ENCODE measurements at places on chromosomes 3 and 15.
A peak's percentile ranks its signal among the peaks of the same experiment; 100 is the strongest.

- DNase-seq = no peak
Measured at GRCh38 chr3:186605561-186606545, 7.0 kb upstream of the AHSG start.

- DNase-seq = no peak
Measured at GRCh38 chr3:64276131-64276530, 50.9 kb upstream of the PRICKLE2 start.

DNA sequence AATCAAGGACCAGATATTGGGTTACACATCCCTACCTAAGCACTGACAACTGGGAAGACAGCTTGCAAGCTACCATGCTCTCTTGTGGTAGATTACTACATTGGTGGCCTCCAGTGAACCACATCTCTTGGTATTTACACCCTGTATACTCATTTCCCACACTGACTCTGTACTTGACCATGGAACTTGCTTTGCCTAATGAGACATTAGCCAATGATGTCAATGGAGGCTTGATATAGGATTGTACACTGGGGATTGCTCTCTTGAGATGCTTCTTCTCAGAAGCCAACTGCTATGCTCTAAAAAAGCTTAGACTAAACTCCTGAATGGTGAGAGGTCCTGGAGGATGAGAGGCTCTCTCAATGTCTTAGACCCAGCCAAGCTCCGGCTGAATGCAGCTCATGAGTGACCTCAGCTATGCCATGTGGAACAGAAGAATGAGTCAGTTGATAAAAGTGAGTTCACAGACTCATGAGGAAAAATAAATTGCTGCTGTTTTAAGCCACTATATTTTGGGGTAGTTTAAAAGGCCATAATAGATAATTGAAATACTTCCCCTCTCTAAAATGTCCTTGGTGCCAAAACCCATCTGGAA lies 61.5 kb upstream of the GALNT15 start:
- DNase-seq = no peak

GRCh38 chr3:169172535-169172934 lies 491.0 kb downstream of the MECOM start:
- DNase-seq = no peak

DNA sequence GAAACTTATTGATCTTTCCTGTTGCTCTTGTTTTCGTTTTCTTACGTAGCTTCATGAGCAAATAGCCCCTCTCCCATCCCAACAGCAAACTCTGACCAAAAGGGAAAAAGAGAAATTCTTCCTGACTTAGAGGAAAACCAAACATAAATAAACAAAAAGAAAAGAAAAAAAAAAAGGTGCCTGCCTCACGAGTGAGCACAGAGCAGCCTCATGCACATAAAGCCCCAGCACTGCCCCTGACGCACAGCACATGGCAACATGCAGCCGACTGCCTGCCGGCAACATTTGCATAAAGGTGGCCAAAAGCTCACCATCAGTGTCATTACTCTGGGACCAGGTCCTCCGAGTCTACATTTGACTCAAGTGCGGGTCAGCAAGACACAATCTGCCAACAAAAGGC lies 6.4 kb downstream of the POC1A start:
- no peak for DNase-seq

- DNase-seq = no peak
Measured at GRCh38 chr3:118809696-118810498, 224.7 kb downstream of the IGSF11 start.

DNA sequence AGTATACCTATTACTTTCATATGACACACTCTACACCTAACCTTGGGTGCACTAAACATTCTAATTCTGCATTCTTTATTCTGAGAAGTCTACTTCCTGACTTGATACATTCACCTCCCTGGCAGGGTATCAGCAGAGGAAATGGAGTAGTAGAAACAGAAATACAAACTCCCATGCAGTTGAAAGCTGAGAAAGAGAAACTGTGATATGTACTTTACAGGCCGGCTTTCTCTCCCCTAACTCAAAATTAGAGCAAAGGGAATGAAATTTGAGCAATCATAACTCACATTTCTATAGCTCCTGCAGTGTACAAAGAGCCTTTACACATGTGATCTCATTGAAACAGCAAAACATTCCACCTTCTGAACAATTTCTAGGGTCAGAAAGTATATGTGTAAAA lies 135.5 kb upstream of the COL8A1 start:
- DNase-seq = no peak

DNA sequence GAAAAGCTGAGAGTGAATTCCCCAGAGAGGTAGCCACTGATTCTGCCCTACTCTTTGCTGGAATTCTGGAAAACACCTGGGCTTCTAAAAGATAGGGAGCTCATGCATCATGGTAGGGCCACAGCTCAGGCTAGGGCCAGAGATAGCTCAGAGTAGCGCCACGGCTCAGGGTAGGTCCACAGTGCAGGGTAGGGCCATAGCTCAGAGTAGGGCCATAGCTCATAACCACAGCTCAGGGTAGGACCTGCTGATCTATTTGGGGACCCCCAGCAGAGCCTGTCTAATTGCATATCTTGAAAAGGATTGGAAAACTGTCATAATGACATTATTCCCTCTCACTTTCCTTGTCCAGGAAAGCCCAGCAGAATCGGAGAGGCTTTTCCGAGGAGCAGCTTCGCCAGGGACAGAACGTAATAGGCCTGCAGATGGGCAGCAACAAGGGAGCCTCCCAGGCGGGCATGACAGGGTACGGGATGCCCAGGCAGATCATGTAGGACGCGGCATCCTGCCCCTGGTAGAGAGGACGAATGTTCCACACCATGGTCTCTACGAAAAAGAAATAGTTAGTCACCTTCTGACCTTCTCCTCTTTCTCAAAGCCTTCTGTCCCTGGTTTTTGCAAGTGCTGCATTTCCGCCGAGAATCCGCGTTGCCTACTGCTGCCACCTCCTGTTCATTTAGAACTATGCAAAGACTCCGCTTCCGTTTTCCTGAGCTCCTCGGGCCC lies 14.5 kb downstream of the TAGLN3 start:
- no peak for DNase-seq

DNA sequence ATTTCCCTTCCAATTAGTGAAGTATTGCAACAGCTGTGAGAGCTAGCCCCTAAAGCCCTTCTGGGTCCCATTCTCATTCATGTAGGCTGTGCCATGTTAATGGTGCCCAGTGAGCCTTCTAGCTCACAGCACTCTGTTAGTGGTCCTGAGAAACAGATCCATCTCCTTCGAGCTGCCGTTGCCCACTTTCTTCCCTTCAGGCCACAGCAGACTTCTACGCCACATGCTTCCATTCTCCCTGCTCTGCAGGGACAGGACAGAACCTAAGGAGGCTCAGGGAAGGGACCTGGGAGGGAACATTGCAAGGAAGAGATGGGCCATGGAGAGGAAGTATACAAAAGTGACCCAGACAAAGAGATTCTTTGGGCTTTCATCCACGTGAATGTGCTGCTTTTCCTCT lies 11.7 kb upstream of the STARD5 start:
- no peak for DNase-seq

DNA sequence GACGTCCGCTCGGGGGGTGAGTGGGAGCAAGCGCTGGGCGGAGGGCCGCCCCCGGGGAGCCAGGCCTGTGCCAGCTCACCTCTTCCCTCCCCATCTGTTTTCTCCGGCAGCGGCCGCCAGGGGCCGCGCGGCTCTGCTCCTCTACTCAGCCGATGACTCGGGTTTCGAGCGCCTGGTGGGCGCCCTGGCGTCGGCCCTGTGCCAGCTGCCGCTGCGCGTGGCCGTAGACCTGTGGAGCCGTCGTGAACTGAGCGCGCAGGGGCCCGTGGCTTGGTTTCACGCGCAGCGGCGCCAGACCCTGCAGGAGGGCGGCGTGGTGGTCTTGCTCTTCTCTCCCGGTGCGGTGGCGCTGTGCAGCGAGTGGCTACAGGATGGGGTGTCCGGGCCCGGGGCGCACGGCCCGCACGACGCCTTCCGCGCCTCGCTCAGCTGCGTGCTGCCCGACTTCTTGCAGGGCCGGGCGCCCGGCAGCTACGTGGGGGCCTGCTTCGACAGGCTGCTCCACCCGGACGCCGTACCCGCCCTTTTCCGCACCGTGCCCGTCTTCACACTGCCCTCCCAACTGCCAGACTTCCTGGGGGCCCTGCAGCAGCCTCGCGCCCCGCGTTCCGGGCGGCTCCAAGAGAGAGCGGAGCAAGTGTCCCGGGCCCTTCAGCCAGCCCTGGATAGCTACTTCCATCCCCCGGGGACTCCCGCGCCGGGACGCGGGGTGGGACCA lies 632 bp upstream of the CRELD1 start:
- no peak for DNase-seq

DNA sequence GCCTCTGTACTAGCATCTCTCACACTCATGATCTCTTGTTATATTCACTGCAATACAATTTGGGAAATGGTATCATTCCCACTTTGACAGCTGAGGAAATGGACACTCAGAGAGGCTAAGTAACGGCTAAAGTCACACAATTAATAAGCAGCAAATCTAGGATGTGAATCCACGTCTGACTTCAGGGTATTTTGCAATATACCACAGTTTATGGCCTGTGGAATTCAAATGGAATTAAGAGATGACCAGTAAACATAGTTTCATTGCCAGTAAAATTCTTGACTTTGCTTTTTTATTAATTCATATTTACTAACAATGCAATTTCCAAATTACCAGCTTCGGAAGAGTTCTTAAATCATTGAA lies 61.1 kb downstream of the CCNL1 start:
- no peak for DNase-seq

DNA sequence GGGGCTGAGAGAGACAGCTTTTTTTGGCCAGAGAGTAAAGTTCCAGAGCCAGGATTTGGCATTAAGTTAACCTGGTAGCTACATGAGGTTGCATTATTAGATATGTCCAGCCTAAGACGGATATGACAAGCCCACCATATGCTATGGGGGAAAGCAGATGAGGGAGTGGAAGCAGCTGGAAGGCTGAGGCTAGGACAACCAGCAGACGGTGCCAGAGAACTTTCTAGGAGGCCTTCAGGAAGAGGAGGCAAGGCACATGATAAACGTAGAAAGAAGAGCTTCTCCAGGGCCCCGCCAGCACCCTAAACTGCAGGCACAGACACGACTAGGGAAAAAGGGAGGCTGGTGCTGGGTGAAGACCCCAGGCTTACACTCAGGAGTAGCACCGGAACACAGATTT lies 87.0 kb downstream of the CTNNB1 start:
- DNase-seq = no peak

DNA sequence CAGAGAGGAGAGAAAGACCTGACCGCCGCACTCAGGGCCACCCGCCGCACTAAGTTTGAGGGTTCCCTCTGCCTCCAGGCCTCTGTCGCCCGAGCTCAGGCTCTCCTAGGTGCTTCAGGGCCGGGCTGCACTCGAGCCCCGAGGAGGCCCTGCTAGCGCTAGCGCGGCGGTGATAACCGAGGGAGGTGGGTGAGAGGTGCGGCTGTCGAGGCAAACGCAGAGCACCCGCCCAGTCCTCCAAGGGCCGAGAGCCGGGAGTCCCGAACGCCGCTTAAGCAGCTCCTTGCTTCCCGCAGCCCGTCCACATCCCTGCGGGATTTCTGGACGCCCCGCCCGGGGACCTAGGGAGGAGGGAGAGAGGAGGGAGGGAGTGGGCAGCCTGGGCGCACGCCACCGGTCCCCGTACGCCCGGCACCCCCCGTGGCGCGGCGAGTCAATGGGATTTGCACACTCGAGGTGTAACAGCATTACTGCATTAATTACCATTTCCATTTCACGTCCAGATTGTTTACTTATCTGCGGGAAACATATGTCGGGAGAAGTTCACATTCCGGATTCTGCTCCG lies 6.8 kb downstream of the SOX14 start:
- DNase-seq = no peak

DNA sequence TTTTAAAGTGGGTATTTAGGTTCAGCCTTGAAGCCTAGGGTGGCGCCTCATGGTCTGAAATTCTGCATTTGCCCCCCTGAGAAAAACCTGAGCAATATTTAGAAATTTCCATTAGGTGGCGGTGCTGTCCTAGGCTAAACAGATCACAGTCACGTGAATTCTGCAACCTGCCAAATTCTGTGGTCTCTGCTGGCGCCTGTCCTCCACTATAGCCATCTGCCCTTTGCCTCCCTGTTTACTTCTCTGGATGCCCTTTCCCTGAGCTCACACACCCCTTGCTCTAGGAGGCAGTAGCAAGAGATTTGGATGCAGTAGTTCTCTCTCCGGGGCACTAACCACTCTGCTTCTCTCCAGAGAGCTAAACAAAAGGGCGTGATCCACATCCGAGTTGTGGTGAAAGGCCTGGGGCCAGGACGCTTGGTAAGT lies 9.1 kb downstream of the MRPS11 start:
- DNase-seq = no peak

- no peak for DNase-seq
Measured at GRCh38 chr3:177041021-177041729, 156.1 kb downstream of the TBL1XR1 start.

GRCh38 chr3:98846101-98846500 lies 55.4 kb downstream of the DCBLD2 start:
- DNase-seq = no peak

DNA sequence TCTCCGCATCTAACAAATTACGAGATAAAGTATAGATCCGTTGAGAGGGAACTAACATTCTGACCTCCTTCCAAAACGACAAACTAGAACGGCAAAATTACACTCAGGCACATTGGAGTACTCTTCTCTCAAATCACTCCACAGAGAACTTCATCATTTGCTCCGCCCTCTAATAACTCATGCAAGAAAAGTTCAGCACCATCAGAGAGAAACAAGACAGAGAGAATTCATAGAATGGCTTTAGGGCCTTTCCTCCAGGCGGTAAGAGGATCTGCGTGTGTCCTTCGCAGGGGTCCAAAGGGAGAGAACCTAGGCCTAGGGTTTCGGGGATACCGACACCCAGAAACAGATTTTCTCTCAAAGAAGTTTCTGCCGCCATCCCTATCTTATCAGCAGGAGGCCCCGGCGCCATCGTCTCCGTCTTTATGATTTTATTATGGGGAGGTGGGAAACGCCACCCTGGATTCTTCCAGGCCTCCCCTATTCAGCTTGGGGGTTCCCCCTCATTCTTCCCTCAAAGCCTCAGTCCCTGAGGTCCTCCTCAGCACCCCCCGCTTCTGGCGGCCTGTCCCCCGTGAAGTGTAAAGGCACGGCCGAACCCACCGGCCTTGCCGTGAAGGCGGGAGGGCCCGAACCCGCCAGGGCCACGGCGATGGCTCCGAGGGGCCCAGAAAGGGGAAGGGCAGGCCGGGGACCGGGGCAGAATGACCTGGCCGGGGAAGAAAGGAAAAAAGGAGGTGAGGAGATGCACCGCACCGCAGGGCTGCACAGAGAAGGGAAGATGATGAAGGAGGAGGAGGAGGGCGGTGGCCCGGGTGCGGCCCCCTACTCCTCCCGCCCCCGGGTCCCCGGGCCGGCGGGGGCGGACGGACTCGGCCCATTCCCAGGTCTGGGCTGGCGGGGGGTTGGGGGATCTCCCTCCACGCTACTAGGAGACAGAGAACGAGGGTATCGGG lies 768 bp downstream of the UBXN7 start:
- DNase-seq = peak; percentile 17

- DNase-seq = no peak
Measured at GRCh38 chr15:35748105-35748504, 202.1 kb upstream of the DPH6 start.

GRCh38 chr3:65060904-65061303 lies 373.1 kb upstream of the ADAMTS9 start:
- DNase-seq = no peak

- no peak for DNase-seq
Measured at GRCh38 chr15:92853222-92853621, 46.9 kb upstream of the CHD2 start.

All from non-pigmented ciliary epithelial cell (primary cell).